ENCODE measurements at places on chromosomes 6 and 20.
A peak's percentile ranks its signal among the peaks of the same experiment; 100 is the strongest.

DNA sequence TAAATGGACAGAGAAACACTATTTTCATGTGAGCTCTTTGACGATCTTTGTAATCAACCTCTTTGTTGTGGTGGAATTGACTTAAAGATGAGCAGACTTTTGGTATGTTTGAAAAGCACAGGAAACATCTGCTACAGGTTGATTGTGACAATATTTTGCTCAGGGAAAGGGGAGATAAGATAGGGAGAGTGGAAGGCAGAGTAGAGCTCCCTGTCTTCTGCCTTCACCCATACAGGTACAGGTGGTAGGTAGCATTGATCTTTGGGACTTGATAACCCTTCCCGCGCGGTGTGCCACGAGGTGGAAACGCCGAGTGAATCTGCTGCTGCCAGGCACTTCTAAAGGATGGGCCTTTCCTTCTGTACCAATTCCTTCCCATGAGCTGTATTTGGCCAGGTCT, 183.6 kb downstream of the UTRN start:
- no peak for DNase-seq

- DNase-seq = peak; percentile 29
These were observed 31.5 kb upstream of the RHAG start for GRCh38 chr6:49668083-49668511.

GRCh38 chr6:140541288-140541687, 1166.8 kb upstream of the CITED2 start:
- peak; percentile 46 for DNase-seq

GRCh38 chr20:12049125-12049524, 131.4 kb downstream of the BTBD3 start:
- no peak for DNase-seq

DNA sequence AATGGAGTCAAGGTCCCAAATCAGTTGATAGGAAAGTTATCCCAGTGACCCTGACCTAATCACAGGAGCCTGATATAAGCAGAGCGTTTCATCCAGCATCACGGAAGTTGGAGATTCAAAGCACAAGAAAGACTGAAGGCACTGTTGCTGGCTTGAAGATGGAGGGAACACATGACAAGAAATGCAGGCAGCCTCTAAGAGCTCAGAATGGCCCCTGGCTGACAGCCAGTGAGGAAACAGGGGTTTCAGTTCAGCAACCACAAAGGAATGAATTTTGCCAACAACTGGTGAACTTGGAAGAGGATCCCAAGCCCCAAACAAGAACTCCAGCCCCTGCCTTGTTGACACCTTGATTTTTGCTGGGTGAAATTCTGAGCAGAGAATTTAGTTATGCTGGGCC, 778.5 kb downstream of the MAFB start:
- no peak for DNase-seq

- peak; percentile 81 for DNase-seq
These were observed 58.6 kb downstream of the PPP1R3G start for GRCh38 chr6:5143634-5144311.
